ENCODE measurements at places on chromosomes 4 and X. TPM values are rescaled to one million over a fixed set of nuclear protein-coding genes. Genes with fewer than 3 reads are reported as not detected.

- DNase-seq, result no peak
These were observed 7.9 kb upstream of the CFP start for GRCh38 chrX:47637546-47638195.

DNA sequence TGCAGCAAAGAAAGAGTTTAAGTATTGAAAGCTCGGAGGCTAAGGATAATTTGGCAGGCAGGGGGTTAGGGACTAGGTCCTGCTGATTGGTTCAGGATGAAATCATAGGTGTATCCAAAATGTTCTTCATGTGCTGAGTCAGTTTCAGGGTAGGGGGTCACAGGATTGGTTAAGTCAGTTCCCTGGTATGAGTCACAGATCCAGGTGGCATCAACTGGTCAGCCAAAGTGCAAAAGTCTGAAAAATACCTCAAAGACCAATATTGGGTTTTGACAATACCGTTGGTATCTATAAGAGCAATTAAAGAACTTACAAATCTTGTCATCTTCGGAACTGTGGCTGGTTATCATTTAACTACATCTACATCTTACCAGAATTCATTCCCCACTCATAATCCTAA, 25.6 kb upstream of the PRDM8 start:
- DNase-seq, result no peak

DNA sequence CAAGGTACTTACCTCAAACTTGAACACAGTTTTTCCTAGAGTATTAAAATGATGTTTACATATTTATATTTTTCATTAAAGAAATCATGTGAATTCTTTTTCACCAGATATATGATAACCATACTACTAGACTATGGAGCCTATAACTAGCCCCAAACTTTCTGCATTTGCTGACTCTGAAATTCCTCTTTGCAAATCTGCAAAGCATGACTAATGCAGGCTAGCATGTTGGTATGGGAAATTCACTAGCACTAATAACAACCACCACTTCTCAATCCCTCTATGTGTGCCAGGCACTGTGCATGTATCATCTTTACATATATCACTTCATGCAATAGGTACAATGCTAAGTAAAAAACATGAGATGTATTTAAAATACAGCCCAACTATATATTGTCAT, 51.1 kb downstream of the SLC10A7 start:
- DNase-seq, result no peak

DNA sequence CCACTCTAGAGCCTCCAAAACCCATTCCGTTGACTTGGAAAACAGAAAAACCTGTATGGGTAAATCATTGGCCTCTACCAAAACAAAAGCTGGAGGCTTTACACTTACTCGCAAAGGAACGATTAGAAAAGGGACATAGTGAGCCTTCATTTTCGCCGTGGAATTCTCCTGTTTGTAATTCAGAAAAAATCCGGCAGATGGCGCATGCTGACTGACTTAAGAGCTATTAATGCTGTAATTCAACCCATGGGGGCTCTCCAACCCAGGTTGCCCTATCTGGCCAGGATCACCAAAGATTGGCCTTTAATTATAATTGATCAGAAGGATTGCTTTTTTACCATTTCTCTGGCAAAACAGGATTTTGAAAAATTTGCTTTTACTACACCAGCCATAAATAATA, 60.8 kb downstream of the ZNF732 start:
- no peak for DNase-seq

GRCh38 chrX:107537815-107538214, 88.4 kb downstream of the FRMPD3 start:
- DNase-seq, result no peak

DNA sequence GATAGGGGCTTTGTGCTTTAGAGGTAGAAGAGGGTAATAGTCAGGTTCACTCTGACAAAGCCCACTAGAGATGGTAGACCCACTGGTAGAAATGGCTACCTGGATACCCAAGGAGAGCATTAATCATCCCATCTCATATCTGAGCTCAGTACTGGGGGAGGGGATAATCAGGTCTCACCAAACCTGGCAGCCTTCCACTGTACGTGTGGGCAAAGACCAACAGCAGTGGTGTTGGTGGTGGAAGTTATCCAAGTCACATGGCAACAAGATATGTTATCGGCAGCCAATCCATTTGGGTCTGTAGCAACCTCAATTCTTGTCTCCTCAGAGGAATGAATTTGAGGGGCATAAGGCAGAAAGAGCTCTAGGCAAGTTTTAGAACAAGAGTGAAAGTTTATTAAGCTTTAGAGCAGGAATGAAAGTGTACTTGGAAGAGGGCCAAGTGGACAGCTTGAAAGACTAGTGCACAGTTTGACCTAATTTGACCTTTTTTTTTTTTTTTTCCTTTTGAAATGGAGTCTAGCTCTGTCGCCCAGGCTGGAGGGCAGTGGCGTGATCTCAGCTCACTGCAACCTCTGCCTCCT, 67.0 kb upstream of the CXCL13 start:
- no peak for DNase-seq

DNA sequence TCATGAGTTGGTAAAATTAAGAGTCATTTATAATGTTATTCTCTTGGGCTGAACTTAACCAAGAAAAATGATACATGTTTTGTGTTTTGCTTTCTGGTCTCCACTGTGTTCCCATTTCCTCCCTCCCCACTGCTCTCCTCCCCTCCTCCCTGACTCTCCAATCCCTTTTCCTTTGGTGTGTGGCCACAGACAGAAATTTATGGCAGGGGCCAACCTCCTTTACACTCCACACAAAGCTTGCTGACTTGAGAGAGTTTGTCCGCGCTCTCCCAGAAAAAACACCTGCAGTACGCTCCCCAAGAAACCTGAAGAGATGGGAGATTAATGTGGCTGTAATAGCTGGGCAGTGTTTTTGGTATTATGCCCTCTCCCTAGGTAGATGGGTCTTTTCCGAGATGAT, 88.9 kb downstream of the ALPK1 start:
- no peak for DNase-seq

- no peak for DNase-seq
These were observed 218.0 kb upstream of the AMOT start for GRCh38 chrX:113058634-113059033.

GRCh38 chrX:107629540-107629909, 1.2 kb downstream of the PRPS1 start:
- DNase-seq, result no peak

DNA sequence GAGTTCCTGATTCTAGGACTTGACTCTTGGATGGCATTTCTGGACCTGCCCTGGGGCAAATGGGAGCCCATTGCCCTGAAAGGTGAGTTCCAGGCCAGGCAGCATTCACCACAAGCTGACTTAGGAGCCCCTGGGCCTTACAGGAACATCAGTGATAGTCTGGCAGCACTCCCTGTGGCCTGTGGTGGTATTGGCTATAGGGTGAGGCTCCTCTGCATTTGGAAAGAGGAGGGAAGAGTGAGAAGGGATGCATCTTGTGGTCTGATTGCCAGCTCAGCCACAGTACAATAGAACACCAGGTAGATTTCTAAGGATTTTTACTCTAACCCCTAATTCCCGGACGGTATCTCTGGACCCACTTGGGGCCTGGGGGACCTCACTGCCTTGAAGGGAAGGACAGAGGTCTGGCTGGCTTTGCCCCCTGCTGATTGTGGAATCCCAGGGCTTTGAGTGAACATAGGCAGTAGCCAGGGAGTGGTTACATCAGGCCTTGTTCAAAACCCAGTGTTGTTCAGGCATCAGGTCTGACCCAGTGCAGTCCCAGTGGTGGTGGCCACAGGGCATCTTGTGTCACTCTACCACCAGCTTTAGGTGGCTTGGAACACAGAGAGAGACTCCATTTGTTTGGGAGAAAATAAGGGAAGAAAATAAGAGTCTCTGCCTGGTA, 32.9 kb downstream of the MAGED4 start:
- no peak for DNase-seq

- peak; percentile 28 for DNase-seq
These were observed 45.8 kb upstream of the CLCN4 start for GRCh38 chrX:10110984-10111363.

GRCh38 chr4:181968371-181968770, 274.8 kb upstream of the TENM3 start:
- DNase-seq, result no peak

- DNase-seq, result no peak
These were observed 14.9 kb downstream of the ARHGAP36 start for GRCh38 chrX:131072871-131073571.

The SPON2 gene
- total RNA-seq, result 46.1 TPM

The ZDHHC15 gene
- total RNA-seq, result 3.0 TPM

The GPR34 gene
- total RNA-seq, result 10.9 TPM

The PWWP3B gene
- total RNA-seq, result 5.7 TPM

The TMEM31 gene
- total RNA-seq, result not detected

The TXK gene
- total RNA-seq, result 1.1 TPM

The PAGE1 gene
- total RNA-seq, result not detected

The FMR1NB gene
- total RNA-seq, result not detected

The TLR2 gene
- total RNA-seq, result 10.2 TPM

The HTN3 gene
- not detected for total RNA-seq

Measured in skin of body (tissue), 3 donors.